ENCODE measurements at places on chromosomes 1 and 21. TPM values are rescaled to one million over a fixed set of nuclear protein-coding genes. Genes with fewer than 3 reads are reported as not detected.

The PLCH2 gene
- total RNA-seq: 0.55 TPM

The ENAH gene
- 51.9 TPM for total RNA-seq

- no peak for DNase-seq
Observed at GRCh38 chr1:40692429-40692895, 958 bp downstream of the NFYC start.

The CCDC27 gene
- total RNA-seq: not detected

DNA sequence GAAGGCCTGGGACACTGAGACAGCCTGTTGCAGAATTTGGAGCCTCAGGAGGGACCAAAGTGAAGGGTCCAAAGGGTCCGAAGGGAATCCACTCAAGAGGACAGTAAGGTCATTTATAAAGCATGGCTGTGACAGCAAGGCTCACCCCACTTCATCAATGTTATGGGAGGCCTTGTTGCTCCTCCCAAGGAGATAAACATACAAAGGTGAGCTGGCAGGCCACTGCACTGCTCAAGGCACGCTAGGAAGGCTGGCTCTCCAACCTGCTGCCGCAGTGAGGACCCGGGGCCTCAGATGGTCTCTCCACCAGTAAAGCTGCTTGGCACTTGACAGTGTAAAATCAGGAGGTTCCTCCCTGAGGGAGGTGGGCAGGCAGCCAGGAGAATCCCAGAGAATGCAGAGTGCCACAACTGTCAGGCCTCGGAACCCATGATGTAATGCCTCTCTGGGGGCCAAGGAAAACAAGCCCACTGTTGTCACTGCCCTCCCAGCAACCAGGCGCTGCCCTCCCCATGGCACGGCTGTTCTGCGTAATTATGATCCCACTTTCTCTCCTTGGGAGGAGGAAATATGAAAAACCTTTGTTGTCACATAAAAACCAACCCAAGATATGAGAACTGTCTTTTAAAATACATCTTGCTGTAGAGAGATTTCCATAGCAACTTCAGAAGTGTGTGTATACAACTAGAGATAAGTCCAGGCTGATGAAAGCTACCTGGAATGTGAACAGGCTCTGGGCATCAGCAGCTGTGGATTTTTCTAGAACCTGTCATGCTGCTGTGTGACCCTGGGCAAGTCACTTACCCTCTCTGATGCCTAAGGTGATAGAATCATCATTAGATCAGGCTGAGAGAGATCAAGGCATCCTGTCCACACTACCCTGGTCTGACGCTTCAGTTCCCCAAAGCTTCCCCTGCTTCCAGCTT is 102.5 kb downstream of the KCNN3 start:
- DNase-seq: peak; percentile 11

DNA sequence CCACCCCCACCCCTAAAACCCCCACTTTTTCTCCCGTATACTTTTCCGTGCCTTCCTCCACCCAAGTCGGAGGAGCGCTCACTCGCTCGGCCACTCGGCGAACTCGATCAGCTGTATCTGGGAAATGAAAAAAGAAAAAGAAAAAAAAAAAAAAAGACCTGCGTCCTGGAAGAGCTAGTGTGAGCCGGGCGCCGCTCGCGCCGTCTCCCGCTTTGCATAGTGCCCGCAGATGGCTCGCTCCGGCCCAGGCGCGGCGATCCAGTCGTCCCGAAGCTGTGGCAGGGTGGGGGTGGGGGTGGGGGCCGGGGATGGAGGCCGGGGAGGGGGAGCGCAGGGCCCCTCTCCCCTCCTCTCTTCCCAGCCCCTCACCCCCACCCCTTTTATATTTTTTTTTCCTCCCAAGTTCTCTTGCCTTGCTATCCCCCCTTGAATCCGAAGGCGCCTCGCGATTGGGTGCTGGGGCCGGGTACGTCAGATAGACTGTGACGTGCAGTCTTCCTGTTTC is 299 bp upstream of the PROX1 start:
- DNase-seq: no peak

The KIAA0040 gene
- total RNA-seq: 69.7 TPM

Measured in mesenteric fat pad (tissue), 1 donor.